ENCODE measurements at places on chromosomes 2 and 18. TPM values are rescaled to one million over a fixed set of nuclear protein-coding genes. Genes with fewer than 3 reads are reported as not detected.

MRO gene
- total RNA-seq: not detected

DNA sequence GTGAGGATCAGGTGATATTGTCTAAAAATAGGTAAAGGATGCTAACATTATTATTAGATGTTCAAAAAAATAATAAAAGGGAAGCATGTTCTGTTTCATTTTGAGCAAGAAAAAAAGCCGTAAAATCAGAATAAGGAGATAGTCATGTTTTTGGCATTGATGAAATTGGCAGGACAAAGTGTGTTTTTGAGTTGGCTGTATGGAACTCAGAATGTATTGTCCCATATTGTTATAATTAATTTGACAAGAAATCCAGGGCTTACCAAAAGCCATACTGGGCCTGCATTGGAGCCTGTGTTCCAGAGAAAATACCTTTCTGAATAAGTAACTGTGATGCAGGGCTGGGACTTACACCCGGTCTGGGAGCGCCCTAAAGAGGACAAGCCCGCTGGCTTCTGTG lies 232.0 kb downstream of the AGAP1 start:
- DNase-seq: no peak

GRCh38 chr2:235672720-235673119 lies 178.9 kb downstream of the AGAP1 start:
- no peak for DNase-seq

RAX gene
- not detected for total RNA-seq
